ENCODE measurements at places on chromosomes 16 and 17. TPM values are rescaled to one million over a fixed set of nuclear protein-coding genes. Genes with fewer than 3 reads are reported as not detected.

The NPIPB6 gene
- total RNA-seq: 6.1 TPM

The TNP2 gene
- not detected for total RNA-seq

The CACNG5 gene
- not detected for total RNA-seq

The C17orf67 gene
- 3.6 TPM for total RNA-seq

The ZNF423 gene
- 15.9 TPM for total RNA-seq

The PRR15L gene
- total RNA-seq: not detected

The PRSS21 gene
- total RNA-seq: not detected

The ABCC11 gene
- not detected for total RNA-seq

The SOX9 gene
- total RNA-seq: 22.9 TPM

Measured in tibial nerve (tissue), 4 donors.